ENCODE measurements at places on chromosomes 2 and 18. TPM values are rescaled to one million over a fixed set of nuclear protein-coding genes. Genes with fewer than 3 reads are reported as not detected.
A peak's percentile ranks its signal among the peaks of the same experiment; 100 is the strongest.

Gene GCFC2
- total RNA-seq, result 28.7 TPM

Gene FTCDNL1
- 0.70 TPM for total RNA-seq

GRCh38 chr2:225814554-225814953 is 415.0 kb downstream of the NYAP2 start:
- no peak for DNase-seq

Gene AQP12B
- total RNA-seq, result not detected

Gene CCDC102B
- total RNA-seq, result 4.9 TPM

Gene SLC23A3
- total RNA-seq, result 0.65 TPM

DNA sequence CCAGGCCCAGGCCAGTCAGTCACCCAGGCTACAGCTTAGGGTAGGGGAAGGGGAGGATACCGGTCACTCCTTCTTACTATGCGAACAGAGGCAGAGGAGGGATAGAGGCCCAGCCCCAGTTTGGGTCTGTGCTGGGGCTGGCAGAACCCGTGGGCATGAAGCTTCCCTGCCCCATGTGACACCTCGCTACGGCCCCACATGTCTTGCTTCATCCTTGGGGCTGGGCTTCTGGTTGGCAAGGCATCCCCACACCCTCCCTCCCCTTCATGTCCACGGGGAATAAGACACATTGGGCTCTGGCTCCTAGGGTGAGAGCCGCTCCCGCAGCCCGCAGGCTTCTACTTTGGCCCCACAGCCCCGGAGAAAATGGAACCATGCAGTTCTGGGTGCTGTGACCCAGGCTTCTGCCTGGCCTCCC is 32.4 kb downstream of the HS1BP3 start:
- no peak for DNase-seq

DNA sequence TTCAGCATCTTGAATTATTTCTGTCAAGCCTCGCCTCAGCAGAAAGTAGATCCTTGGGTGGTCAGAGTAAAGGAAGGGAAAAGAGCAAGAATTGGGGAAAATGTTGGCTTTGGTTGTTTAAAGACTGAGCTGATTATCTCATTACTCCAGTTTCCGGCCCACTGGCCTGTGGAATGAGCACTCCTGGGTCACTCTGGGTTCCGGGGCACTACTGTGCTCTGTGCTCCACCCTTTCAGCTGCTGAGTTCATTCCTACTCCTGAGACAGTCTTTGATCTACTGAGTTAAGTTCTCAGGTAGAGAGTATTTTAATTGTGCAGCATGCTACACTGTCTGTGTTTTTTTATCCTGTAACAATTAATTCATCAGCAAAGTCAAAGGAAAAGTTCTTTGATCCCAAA is 427.7 kb downstream of the CDH2 start:
- DNase-seq, result no peak

- no peak for DNase-seq
Observed at GRCh38 chr18:46246101-46246500, 141.9 kb downstream of the HAUS1 start.

DNA sequence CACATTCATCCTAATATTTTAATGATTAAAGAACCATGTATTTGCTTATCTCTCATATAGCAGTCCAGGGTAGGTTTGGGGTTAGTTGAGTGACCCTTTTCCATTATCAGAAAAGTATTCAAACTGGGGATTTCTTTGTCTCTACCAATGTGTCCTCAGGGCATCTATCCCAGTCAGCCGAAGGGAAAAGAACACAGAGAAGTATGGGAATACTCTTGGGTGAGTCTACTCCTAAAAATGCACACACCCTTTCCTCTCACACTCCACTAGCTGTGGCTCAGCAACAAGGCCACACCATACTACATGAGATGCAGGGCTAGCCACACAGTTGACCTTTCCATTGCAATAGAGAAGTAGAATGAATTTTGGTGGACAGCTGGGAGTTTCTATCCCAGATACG is 114.3 kb downstream of the NXPH2 start:
- DNase-seq, result no peak

GRCh38 chr2:202541137-202541536 is 93.6 kb upstream of the FAM117B start:
- no peak for DNase-seq

- no peak for DNase-seq
Observed at GRCh38 chr18:47969816-47970215, 39.4 kb upstream of the SMAD2 start.

DNA sequence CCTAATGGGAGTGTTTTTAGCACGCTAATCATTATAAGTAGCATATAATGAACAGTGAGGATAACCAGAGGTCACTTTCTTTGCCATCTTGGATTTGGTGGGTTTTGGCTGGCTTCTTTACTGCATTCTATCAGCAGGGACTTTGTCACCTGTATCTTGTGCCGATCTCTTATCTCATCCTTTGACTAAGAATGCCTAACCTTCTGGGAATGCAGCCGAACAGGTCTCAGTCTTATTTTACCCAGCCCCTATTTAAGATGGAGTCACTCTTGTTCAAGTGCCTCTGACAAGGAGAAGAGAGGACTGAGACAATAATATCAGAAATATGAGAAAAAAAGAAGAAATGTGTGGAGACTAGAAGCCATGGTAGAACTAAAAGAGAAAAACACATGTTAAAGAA is 276.4 kb downstream of the TMX3 start:
- DNase-seq, result no peak

Gene MEMO1
- total RNA-seq, result 42.2 TPM

Gene SERPINB13
- total RNA-seq, result not detected

GRCh38 chr18:3463051-3463450 is 13.1 kb downstream of the TGIF1 start:
- no peak for DNase-seq

DNA sequence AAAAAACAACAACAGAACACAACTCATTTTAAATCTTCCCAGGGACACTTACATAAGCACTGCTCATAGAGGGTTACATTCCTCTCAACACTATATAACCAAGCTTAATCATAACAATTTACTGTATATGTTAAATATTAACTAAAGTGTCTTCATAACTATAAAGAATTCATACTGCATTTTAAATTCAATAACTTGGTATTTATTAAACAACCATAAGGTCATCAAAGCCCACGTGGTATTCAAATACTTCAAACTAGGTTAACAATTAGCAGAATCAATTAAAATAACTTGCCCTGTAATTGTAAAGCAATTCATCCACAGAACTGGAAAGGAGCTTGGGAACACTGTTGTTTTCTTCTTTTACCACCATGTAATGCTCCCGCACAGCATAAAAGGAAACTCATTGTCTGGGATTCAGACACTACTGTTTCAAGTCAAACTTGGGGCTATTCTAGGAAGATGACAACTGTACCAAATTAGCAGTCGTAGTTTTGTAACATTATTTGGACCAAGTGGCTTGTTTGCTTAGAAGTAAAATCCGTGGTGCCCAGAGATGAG is 10.4 kb downstream of the GAREM1 start:
- no peak for DNase-seq

Gene TUBB8B
- not detected for total RNA-seq

Gene SPP2
- not detected for total RNA-seq

- peak; percentile 22 for DNase-seq
Observed at GRCh38 chr2:127586136-127586535, 50.7 kb downstream of the MYO7B start.

DNA sequence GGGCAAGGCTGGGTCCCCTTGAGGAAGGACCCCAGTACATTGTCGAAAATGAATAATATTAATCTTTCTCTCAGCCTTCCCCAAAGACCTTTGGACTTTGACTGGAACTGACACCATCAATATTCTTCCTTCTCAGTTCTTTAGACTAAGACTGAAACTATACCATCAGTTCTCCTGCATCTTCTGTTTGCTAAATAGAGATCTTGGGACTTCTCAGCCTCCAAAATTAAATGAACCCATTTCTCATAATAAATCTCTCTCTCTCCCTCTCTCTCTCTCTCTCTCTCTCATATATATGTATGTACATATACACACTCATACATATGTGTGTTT is 39.7 kb upstream of the VRK2 start:
- no peak for DNase-seq

- no peak for DNase-seq
Observed at GRCh38 chr2:121237336-121237979, 47.5 kb downstream of the TFCP2L1 start.

All from endodermal cell (in vitro differentiated cells).